Activated CD8-positive, alpha-beta memory T cell treated with anti-CD3 and anti-CD28 coated beads for 48 hours (primary cell): ENCODE measurements at places on chromosomes 2 and 18.

GRCh38 chr2:147382322-147382948 lies 462.4 kb upstream of the ACVR2A start:
- no peak for DNase-seq

DNA sequence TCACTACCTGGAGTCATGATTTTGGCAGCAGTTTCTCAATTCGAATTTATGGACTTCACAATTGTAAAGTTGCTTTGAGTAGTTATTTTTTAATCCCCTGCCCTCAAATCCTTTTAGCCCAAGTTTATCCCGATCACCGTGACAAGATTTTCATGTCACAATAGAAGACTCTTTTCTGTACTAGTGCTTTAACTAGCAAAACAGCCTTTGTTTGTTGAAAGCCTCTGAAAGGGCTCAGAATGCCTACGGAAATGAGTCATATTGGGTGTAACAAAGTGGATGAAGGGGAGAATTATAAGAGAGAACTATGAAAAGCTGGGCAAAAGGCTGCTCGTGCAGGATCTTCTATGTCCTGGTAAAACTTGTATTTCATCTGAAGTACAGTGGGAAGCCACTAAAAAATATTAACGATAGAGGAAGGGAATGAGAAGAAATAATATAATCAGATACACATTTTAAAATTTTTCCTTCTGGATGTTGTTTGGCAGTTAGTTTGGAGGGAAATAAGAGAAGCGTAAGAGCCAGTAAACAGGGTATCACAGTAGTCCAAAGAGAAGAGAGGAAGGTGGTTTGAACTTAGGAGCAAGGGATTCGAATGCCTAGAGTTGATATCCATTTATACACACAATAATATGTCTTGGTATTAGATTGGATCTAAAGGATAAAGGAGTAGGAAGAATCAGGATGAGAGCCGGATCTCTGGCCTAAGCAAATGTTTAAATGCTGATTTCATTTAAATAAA lies 114.9 kb downstream of the GALNT13 start:
- DNase-seq: no peak

- no peak for DNase-seq
Observed at GRCh38 chr18:24414349-24415003, 12.0 kb upstream of the IMPACT start.

GRCh38 chr2:172172513-172173173 lies 69.9 kb upstream of the DLX2 start:
- no peak for DNase-seq

DNA sequence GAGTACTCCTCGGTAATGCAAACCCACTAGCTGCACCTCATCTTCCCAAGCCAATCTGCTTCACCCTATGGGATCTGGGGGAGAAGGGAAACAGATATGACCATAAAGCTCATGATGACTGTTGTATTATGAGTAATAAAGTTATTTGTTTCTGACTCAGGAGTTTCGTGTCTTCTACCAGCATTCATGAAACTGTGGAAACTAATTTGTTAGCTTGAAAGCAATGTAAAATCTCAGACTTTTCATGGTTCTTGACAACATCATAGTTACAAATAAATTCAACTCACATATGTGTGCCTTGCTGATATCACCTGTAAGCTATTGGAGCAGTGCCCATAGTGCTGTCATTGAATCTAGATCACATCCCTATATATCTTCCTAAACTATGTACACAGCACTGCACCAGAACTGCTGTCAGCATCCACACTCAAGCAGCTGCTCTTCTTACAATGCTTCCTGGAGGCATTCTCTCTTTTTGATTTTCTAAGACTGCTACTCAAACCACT lies 135.6 kb upstream of the KYNU start:
- DNase-seq: no peak

- no peak for DNase-seq
Observed at GRCh38 chr18:34077599-34077998, 147.1 kb downstream of the NOL4 start.

- DNase-seq: no peak
Observed at GRCh38 chr2:140457483-140457882, 1673.3 kb downstream of the LRP1B start.

GRCh38 chr18:13660510-13660909 lies 65.8 kb downstream of the FAM210A start:
- no peak for DNase-seq

GRCh38 chr2:198408171-198408570 lies 603.8 kb downstream of the PLCL1 start:
- DNase-seq: no peak

- no peak for DNase-seq
Observed at GRCh38 chr2:54411801-54412354, 44.2 kb upstream of the SPTBN1 start.

- DNase-seq: no peak
Observed at GRCh38 chr2:95261602-95262001, 12.6 kb upstream of the PROM2 start.

DNA sequence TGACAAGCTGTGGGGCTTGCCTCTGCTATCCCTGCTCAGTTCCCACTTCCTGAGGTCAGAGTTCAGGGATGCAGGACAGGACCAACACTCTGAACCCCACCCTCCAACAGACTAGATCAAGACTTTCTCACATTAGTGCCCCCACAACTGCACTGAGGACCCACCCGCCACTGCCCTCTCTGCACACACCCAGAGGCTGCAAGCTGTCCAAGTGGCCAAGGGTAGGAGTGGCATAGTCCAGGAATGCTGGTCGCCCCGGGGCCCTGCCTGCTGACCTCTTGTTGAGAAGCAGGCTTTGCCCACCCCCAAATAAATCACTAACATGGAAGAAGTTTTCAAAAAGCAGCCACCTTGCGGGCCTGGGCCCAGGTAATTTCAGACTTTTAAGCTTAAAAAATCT lies 5.5 kb upstream of the KIF1A start:
- no peak for DNase-seq
